Stimulated activated CD8-positive, alpha-beta memory T cell treated with anti-CD3 and anti-CD28 coated beads, Interleukin-4, amount 100 ng/mL, for 1 hour (primary cell): ENCODE measurements at places on chromosomes 7 and 10.

DNA sequence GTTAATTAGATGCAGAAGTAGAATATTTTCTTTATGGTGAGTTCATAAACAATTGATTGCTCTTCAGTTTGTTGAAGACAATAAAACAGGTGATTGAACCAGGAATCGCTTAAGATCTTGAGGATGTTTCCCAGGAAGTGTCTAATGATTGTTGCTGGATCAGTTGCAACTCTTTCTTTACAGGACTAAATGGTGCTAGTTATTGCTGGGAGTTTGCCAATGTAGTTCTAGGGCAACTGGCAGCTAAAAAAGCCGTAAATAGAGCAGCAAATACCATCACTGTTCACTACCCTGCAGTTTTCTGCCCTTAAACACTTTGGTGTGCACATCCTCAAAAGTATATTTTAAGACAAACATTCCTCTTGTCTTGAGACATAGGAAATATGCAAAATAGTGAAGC is 119.2 kb upstream of the ANK3 start:
- no peak for DNase-seq

DNA sequence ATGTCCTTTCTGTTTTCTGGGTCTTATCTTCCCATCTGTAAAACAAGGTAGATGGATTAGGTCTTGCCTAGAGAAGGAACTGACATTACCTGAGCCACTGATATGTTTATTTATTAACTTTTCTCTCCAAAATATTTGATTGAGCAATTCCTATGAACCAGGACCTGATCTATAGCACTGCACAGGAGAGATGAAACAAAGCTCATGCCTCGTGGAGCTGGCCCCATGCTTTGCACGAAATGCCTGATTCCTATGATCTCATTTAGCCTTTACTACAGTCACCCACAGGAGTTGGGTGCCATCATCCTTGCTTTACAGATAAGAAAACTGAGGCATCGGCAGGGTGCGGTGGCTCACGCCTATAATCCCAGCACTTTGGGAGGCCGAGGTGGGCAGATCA is 48.2 kb upstream of the ZMIZ1 start:
- DNase-seq, result no peak

GRCh38 chr7:69564454-69565417 is 33.5 kb upstream of the AUTS2 start:
- no peak for DNase-seq

GRCh38 chr7:118644346-118644745 is 419.8 kb downstream of the ANKRD7 start:
- no peak for DNase-seq

DNA sequence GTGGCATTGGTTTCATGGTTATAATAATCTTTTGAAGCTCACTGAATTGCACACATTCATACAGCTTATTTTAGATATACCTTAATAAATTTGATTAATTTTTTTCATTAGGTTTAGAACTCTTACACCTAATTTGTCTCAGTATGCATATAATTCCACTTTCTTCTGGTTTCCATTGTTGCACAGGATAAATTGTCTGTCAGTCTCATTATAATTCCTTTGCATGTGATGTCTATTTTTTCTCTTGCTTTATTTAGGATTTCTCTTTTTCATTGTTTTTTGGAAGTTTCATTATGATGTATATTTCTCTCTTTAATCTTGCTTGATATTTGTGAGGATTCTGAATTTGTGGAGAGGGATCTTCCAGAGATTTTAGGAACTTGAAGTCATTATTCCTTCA is 84.7 kb downstream of the ARL5B start:
- no peak for DNase-seq

DNA sequence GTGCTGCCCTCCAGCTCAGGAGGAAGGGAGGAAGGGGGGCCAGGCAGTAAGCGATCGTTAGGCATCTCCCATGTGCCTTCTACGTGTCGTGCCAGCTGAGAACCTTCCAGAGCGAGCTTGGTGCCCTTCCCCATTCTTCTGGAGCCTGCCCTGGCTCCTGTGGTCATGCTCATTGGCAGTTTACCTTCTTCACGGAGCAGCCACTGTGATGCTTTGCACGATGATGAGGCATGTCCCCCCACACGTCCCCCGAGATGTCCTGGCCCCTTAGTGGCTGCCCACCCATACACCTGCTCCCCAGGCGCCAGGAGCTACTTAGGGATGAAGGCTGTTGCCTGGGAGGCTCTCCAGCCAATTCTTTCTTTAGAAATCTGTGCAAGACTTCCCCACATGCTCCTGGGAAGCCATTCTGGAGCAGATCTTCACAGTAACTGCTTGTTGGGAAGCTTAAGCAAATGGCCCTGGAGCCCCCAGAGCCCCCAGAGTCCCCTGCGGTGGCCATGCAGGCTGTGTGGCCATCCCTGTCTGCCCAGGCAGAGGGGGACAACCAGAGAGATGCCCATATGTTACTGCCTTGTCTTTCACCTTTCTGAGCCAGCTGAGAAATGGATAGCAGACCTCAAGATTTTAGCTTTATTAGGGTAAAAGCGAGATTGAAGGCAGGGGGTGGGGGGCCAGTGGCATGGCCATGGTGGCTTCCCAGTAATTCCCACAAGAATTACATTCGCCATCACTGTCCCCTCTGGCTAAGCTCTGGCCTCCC is 199.0 kb downstream of the EBF3 start:
- DNase-seq, result no peak

GRCh38 chr10:127243490-127244272 is 47.3 kb upstream of the INSYN2A start:
- DNase-seq, result peak; percentile 4

DNA sequence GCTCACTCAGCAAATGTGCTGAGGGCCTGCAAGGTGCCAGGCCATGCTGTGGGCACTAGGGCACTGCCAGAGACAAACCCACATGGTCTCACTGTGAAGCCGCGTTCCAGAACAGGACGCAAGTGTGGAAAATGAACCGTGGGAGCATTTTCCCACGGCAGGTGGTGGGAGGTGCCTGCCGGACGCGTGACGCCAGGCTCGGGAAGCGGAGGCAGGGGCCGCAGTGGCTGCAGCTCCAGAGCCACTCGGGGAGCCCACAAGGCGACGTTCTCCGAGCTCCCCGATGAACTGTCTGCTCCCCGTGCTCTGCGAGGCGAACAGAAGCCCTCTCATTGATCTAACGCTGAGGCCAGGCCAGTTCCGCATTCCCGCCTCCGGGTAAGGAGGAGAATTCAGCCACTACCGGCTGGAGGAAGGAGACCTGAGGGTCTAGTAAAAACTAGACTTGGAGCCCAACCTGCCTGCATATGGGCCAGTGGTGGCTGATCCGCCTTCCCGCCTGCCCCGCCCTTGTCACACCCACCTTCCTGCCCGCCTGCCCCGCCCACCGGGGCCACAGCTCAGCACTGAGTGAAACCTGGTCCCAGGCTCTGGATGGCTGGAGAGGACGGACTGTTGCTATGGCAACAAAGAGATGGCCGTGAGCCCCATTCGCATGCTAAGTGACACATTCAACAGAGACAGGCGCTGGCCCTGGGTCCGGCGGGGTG is 13.1 kb downstream of the ADGRA1 start:
- DNase-seq, result no peak

DNA sequence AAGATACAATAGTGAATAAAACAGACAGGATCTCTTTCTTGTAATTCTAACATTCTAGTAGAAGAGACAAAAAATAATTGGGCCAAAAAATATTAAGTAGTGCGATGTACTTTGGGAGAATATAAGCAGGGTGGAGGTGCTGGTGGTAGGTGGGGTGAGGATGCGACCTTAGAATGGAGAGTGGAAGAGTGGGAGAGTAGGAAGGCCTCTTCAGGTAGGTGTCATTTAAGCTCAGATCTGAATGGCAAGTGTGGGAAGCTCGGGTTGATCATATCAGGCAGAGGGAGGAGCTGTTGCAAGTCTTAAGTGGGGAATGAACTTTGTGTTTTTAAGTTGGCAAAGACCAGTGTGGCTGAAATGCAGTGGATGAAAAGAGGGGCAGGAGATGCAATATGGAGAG is 3.8 kb upstream of the IFRD1 start:
- no peak for DNase-seq

GRCh38 chr7:37604078-37604477 is 79.5 kb upstream of the GPR141 start:
- DNase-seq, result no peak

DNA sequence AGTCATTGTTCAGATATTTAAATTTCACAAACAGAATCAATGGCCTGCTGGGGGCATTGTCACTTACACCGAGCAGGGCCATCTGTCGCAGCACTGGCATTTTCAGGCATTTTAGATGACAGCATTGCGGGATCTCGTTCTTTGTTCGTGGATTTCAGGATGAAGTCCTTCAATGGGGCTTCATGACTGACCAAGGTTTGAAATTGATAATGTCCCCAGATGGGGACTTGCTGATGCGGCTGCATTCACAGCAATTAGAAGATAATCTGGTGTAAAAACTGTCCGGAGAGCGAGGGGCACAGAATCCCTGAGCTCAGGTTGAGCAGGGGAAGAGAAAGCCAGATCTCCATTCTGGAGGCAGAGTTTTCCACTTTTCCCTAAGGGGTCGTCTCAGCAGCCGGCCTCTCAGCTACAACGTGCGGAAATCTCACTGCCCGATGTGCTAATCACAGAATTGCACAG is 1.9 kb upstream of the C7orf33 start:
- no peak for DNase-seq

DNA sequence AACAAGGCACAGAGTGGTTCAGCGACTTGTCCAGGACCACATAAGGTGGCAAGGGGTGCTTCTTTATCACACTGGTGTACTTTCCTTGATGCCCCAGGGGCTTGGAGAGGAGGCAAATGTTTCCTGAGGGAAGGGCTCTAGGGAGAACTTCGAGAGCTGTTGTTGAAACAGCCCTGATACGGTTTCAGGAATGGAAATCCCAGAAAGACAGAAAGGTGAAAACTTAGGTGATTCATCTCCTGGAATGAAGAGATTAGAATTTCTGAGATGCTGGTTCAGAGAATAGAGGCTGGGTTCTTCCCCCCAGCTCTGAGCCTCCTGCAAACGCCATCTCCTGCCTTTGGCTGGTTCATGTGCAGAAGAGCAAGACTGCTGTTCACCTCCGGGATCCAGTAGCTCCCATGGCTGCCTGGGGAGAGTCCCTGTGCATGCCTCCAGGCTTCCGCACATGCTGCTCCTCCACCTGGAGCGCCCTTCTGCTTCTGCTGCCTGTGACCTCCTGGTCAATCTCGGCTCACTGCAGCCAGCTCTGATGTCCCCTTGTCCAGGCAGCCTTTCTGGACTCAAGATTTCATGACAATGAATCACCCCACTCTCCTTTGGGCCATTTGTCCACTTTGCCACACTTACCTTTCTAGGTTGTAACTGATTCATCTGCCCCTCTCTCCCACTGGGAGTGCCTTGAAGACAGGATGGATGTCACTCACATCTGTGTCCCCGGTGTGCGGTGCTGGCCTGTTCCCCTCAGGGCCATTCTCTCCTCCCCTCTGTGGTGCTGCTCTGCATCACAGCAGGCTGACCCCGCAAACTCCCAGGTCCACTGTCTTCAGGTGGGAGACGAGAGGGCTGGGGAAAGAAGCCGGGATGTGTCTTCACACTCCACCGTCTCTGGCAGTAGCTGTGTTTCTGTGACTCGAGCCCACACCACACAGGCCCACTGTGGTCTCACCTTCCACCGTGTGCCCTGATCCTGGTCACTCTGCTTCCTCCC is 3.6 kb upstream of the CDH23 start:
- no peak for DNase-seq

DNA sequence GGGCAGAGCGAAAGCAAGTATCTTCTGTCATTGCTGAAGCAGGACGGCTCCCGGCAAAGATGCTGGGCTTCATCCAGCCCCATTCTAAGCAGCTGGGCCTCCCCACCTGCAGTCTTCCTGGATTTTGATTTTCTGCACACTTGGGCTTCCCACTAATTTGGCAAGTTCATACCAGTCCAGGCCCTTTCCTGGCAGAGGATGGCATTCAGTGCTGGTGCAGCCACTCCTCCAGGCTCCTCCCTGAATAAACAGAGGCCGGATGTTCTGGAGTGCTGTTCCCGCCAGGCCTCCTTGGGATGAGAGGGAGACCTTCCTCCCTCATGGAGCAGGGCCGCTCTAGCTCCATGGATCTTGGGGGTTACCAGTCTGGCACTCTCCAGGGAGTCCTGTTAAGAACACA is 3.4 kb downstream of the BAG3 start:
- DNase-seq, result no peak

DNA sequence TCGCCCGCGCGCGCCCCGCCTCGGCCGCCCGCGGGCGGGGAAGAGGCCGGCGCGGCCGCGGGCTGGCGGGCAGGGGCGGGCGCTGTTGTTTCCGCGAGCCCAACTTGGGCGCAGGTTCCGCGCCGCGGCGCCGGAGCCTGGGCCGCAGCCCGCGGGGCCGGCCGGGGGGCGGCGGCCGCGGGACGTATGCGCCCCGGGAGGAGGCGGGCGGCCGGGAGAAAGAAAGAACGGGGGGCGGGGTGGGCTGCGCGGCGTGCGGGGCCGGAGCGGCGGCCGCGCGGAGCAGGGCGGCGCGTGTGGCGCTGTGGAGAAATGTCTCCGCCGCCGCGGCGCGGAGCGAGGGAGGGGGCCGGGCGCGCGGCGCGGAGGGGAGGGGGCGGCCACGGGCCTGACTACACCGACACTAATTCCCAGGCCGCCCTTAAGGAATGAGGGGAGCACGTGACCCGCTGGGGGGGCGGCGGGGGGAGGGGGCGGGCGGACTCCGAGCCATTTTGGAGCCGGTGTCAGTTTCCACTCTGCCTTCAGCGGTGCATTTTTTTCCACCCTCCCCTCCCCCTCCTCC is at the start of gene BMI1:
Gene BMI1 (plus strand): TSS at position 509 of the 565 bp plus-strand sequence. CDS start 5,351 bp downstream, outside the sequence.
- peak; percentile 41 for DNase-seq

DNA sequence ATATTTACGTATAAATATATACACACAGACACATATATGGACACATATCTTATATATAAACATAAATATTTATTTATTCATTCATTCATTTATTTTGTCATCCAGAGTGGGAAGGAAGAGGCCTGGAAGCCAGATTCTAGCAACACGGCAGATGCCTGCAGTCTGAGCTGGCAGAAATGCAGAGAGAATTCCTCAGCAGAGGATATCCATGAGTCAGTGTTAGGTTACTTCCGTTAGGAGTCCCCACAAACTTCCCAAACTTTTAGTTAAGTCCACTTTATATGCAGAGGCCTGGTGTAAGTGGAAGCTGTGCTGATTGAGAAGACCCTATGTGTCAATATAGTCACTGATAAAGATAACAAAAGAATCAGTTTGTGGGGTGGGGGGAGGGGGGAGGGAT is 89.6 kb downstream of the PPP1R17 start:
- no peak for DNase-seq
